Posterior vena cava (tissue), 2 donors: ENCODE measurements at places on chromosomes 6 and 20. TPM values are rescaled to one million over a fixed set of nuclear protein-coding genes. Genes with fewer than 3 reads are reported as not detected.

CDSN gene
- total RNA-seq, result not detected

ENPP3 gene
- 0.56 TPM for total RNA-seq

HTR1B gene
- 7.6 TPM for total RNA-seq

TPBG gene
- 22.1 TPM for total RNA-seq

OPRM1 gene
- not detected for total RNA-seq

CPXM1 gene
- total RNA-seq, result 9.6 TPM

ZNF451 gene
- total RNA-seq, result 50.5 TPM

CBLN4 gene
- 0.19 TPM for total RNA-seq

GRCh38 chr6:111430605-111431376 is 52.2 kb downstream of the REV3L start:
- no peak for DNase-seq

GRCh38 chr6:110661414-110661813 is 153.9 kb downstream of the CDK19 start:
- DNase-seq, result no peak

DNA sequence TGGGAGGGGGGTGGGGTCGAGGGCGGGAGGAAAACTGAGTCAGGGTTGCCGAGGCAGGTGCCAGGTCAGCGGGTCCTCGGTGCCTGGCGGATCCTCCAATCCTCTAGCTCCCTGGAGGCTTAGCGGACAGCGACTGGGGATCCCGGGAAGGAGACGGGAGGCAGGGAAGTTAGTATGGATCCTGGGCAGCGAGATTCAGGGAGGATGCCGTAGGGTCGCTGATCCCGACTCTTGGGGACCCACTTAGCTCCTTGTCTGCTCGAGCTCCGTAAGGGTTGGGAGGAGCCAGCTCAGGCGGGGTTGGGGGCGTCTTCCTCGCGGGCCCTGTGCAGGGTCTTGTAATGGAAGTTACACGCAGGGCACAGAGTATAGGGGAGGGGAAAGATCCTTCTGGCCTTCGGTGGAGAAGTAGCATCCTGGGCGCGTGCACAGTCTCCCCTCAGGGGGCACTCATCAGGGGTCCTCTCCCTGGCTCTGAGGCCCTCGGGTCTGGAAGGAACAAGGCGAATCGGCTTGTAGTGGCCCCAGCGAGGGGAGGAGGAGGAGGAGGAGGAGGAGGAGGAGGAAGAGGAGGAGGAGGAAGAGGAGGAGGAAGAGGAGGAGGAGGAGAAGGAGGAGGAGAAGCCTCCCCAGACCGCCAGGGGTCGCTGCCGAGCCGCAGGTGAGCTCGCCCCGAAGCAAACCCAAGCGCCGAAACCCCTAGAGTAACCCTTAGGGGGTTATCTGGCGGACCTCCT is 6.4 kb upstream of the SLC12A5 start:
- DNase-seq, result peak; percentile 87

DNA sequence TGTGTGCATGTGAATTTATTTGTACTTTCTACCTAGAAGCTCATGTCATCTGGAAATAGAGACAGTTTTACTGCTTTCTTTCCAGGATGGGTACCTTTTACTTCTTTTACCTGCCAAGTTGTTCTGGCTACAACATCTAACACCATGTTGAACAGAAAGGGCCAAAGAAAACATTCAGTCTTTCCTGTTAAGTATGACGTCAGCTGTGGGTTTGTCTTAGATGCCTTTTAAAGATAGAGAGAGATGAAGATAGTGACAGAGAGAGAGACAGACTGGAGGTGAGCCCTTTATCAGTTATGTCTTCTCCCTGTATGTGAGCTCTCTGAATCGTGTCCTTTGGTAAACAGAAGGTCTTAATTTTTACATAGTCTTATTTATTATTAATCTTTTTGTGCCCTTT is 3.4 kb upstream of the DACT2 start:
- no peak for DNase-seq

GRCh38 chr6:128827675-128828464 is 55.1 kb upstream of the LAMA2 start:
- no peak for DNase-seq

DNA sequence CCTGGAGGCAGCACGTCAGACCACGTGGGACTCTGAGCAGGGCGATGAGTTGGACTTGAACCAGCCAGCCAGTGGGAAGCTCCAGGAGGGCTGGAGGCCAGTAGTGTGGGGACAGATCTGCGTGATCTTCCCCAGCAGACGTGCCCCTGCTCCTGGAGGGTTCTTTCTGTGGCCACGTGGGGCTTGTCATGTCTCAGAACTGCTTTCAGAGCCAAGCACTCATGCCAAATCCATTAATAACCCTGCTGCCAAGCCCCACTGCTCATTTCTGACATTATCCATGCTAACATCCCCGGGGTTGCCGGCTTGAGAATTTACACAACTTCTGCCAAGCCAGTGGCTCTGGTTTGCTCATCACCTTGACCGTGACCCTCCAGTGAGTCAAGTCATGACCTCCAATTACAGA is 38.3 kb downstream of the SIRPA start:
- DNase-seq, result peak; percentile 94

DNA sequence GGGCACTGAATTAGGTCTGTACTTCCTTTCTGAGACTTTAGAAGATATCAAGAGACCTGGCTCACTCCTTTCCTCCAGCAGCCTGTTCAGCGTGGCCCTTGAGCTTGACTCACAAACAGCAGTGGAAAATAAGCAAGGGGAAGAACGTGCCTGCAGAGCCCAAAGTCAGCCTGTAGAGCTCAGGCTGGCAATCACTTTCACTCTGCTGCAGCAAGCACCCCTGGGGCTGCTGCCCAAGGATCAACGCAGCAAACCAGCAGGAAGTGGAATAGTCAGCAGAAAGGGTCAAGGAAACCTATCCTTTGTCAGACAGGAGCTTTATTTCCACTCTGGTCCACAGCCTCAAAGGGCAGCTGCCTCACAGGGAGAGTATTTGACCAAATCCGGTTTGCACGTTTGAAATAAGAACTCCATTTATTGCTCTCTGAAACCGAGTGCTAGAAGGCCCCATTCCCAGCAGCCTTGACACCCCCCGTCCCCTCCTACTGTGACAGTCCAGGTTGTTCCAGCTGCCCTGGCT is 77.4 kb downstream of the PRDM1 start:
- DNase-seq, result no peak

- no peak for DNase-seq
These were observed 73.2 kb downstream of the VEGFA start for GRCh38 chr6:43843097-43843645.

DNA sequence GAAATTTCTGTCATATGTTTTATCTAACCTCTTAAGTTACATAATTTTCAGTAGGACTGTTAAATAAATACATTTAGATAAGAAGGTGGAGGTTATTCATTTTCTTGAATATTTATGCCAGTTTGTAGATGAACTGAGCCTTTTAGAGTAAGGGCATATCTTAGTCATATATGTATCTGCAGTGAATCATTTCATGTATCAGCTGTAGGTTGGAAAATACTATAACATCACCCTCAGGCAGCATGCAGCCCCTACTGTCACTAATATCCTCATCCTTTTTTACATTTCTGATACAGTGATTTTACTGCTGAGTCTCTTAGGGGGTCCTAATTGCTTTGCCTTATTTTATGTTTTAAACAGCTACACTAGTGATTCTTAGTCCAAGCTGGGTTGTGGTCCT is 19.5 kb upstream of the SUMO4 start:
- no peak for DNase-seq

DNA sequence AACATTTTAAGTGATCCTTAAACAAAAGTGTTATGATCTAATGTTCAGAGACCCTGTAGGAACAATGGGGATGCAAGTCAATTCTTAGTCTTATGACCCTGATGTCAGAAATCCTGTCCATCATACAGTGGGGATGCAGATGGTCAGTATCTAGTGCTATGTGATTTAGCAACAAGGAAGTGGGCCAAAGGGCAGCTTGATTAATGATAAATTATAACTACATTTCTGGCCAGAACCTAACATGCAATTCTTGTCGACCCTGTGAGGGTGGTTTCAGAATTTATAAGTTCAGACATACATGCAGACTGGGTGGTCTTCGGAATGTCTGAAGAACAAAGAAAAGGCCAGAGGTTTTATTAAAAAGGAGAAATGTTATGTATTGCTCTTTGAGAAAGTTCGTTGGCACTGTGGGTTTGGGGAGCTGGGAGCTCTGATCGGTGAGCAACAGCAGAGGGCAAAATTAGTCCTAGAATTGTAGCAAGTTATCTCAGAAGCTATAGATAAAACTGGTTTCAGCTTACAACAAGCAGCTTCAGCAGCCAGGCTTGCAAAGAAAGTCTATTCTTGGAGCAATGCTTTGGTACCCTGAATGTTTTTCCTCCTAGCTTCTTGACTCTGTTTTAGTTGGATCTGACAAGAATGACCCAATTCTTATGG is 50.8 kb downstream of the RPF2 start:
- DNase-seq, result no peak

GRCh38 chr6:143698759-143699429 is 21.1 kb downstream of the PHACTR2 start:
- no peak for DNase-seq

- DNase-seq, result no peak
These were observed 519.2 kb downstream of the UTRN start for GRCh38 chr6:144804246-144804790.

DNA sequence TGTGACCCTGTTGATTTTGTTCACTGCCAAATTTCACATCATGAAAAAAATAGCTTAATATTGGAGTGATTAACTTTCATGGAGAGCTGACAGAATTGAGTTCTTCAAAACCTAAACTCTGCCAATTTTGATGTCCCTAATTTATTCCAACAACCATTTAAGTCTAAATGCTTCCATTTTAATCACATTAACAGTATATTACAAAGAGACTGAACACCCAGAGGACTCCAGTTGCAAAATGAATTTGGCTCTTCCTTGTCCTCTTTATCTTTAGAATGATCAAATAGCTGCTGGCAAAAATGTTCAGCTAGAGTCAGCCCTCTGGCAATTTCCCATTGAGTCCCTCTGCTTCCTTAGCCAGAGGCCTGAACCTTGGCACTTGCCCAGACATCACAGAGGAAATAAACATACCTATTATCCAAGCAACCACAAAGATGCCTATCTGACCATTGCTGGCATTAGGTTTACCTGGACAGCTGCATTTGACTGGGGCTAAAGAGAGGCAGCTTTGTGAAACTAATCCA is 299.0 kb upstream of the STXBP5 start:
- DNase-seq, result no peak

GRCh38 chr6:136553166-136553787 is 3.1 kb upstream of the MAP7 start:
- no peak for DNase-seq

- DNase-seq, result no peak
These were observed 2.1 kb downstream of the HNF4A start for GRCh38 chr20:44357555-44358125.

- no peak for DNase-seq
These were observed 20.4 kb downstream of the DSTN start for GRCh38 chr20:17590245-17590644.

DNA sequence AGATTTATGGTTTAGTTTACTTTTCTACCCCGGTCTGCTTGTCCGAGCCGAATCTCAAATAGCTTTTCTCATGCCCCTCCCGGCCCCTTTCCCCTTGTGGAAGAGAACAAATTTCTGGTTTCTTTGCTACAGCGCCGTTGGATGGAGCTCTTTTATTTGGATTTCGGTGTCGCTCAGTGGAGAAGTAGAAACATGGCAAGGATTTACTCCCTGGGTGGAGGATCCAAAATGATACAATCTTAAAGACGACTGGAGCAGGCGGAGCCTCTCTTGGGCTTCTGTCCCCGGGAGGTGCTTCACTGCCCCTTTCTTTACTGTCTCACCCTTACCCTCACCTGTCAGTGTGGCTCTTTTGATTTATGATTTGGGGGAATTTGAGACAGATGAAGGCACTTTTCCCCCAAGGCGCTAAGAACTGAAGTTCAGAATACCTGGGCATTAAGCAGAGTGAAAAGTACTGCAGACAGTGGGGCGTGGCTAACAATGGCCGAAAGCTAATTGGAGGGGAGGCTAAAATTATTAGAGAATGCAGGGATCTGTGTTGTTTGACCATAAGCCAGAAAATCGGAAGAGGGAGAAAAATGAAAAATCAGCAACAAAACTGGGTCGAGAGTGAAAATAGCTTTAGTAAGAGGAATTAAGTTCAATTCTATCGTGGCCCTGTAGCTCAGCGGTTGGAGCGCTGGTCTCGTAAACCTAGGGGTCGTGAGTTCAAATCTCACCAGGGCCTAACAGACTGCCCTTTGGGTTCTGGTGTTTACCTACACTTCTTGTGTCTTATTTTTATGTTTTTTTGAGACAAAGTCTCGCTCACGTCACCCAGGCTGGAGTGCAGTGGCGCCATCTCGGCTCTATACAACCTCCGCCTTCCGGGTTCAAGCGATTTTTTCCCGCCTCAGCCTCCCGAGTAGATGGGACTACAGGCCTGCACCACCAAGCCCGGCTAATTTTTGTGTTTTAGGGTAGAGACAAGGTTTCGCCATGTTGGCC is 145.1 kb upstream of the ZNF184 start:
- DNase-seq, result no peak

- DNase-seq, result no peak
These were observed 40.2 kb downstream of the MOXD1 start for GRCh38 chr6:132361101-132361500.

DNA sequence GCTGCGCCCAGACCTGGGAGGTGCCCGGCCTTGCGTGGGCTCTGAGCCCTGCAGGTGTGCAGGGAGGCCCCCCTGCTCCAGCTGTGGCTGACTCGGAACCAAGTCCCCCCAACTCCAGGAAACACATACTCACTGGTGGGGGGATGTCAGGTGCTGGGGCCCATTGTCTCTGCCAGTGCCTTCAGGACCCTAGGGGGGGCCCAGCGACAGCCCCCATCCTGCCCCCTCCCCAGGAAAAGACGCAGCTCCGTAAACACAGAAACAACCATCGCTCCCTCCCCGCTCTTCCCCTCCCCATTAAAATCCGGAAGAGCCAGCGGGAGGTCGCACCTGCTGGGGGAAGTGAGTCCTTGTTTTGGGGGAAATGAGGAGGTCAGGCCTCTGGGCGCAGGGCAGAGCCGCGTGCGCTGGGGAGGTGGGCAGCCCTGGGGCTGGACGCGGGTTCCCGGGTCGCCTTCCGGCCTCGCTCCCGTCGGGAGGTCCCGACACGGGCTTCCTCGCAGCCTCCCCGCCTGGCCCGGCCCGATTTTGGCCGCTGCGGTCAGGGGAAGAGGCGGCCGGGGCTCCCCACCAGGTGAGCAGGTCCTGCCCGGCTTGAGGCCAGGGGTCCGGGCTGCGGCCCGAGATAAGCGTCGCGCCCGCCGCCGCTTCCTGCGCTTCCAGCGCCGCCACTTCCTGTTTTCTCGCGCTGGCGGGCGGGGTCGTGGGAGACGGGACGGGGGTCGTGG is 6.2 kb downstream of the C20orf204 start:
- DNase-seq, result no peak
